ENCODE measurements at places on chromosomes 1 and 21. TPM values are rescaled to one million over a fixed set of nuclear protein-coding genes. Genes with fewer than 3 reads are reported as not detected.

Gene NEK2
- polyA plus RNA-seq, result 1.5 TPM

Gene TESK2
- 3.7 TPM for polyA plus RNA-seq

- H3K4me1 ChIP-seq, result no peaks in the 10 kb centered on the region
- no peak overlapping the region for H3K4me3 ChIP-seq
- no peak for DNase-seq
- H3K27ac ChIP-seq, result no peak overlapping the region
Measured at GRCh38 chr1:235820061-235820460, 46.6 kb downstream of the LYST start.

DNA sequence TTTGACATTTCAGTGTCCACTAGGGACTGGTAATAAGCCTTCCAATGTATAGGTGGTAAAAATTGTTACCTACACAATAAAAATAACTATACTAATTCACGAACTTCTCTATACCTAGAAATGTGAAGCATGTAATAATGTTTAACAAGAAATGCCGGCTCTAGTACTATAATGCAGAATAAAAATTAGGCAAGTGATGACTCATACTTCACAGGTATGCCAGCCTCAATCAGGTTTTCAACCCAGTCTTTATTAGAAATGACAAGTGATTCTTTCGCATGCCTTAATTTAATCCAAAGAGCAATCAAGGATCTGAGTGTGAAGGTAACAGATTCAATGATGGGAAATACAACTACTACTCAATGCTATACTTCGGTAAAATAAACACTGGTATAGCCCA is 134.9 kb downstream of the RERE start:
- H3K4me1 ChIP-seq, result peaks cover 26% of the 10 kb centered on the region
- DNase-seq, result no peak
- H3K27me3 ChIP-seq, result no peaks in the 10 kb centered on the region
- H3K36me3 ChIP-seq, result no peaks in the 10 kb centered on the region
- H3K27ac ChIP-seq, result no peak overlapping the region

Gene OR6K3
- not detected for polyA plus RNA-seq

DNA sequence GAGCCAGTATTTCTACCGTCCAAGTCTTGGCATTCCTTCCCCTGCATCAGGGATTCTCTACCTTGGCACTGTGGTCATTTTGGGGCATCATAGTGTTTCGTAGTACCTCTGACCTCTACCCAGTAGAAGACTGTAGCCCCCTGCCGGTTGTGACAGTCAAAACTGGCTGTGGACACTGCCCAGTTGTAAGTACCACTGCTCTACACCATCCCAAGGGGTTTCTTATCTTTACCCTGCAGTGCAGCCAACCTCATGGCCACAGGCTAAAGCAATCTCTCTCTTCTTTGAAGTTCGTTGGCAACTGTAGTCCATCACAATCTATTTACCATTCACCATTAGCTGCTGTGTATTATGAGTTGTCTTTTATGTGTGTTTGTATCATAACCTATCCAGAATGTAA is 29.3 kb upstream of the ERO1B start:
- peaks cover 4% of the 10 kb centered on the region for H3K27me3 ChIP-seq
- no peaks in the 10 kb centered on the region for H3K4me1 ChIP-seq
- no peak overlapping the region for H3K27ac ChIP-seq
- DNase-seq, result no peak
- no peak overlapping the region for H3K4me3 ChIP-seq

Gene CD244
- polyA plus RNA-seq, result 0.63 TPM

DNA sequence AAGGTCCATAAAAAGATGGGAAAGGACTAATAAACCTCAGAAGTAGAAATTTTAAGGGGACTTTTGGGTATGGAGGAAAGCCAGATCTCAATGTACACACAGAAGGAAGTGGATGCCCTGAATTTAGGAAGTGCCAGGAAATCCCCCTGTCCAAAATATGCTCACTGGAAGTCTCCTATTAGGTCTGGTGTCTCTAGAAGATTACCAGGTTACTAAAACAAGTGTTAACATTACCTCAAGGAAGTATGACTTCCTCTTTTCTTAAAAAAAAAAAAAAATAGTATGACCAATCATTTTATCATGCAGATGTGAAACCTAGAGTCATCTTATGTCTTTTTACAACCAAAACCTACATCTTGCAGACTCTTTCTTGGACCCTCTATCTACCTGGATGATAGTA is 30.7 kb downstream of the CD58 start:
- H3K27ac ChIP-seq, result peak overlapping the region; percentile 62
- DNase-seq, result peak; percentile 45
- H3K36me3 ChIP-seq, result peaks cover 37% of the 10 kb centered on the region
- no peaks in the 10 kb centered on the region for H3K27me3 ChIP-seq
- peaks cover 46% of the 10 kb centered on the region for H3K4me1 ChIP-seq

DNA sequence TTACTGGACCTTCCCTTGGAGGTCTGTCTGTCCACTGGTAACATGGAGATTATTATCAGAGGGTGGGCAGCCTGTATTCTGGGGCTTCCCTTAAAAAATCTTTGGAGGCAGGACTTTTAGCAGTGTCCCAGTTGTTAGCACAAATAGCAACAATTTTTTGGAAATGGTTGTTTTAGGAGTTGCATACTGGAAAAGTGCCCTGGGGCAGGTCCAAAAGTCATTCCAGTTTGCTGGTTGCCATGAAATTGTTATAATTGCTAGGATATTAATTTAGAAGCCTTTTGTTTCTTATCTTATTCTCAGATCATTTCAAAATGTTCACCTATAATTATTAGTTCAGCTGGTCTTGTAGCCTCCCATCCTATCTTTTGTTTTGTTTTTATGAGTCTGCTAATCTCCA is 71.0 kb downstream of the PTGS2 start:
- no peak overlapping the region for H3K27ac ChIP-seq
- no peak overlapping the region for H3K4me3 ChIP-seq
- no peaks in the 10 kb centered on the region for H3K4me1 ChIP-seq
- no peaks in the 10 kb centered on the region for H3K36me3 ChIP-seq
- no peak for DNase-seq

Gene PTAFR
- polyA plus RNA-seq, result 0.50 TPM

GRCh38 chr1:62784509-62785365 is 805 bp downstream of the ATG4C start:
- H3K27me3 ChIP-seq, result peaks cover 8% of the 10 kb centered on the region
- DNase-seq, result peak; percentile 12
- peak overlapping the region; percentile 90 for H3K27ac ChIP-seq
- H3K36me3 ChIP-seq, result no peaks in the 10 kb centered on the region
- H3K4me1 ChIP-seq, result peaks cover 14% of the 10 kb centered on the region

Gene GCSAML
- polyA plus RNA-seq, result not detected

Gene GPR153
- not detected for polyA plus RNA-seq

DNA sequence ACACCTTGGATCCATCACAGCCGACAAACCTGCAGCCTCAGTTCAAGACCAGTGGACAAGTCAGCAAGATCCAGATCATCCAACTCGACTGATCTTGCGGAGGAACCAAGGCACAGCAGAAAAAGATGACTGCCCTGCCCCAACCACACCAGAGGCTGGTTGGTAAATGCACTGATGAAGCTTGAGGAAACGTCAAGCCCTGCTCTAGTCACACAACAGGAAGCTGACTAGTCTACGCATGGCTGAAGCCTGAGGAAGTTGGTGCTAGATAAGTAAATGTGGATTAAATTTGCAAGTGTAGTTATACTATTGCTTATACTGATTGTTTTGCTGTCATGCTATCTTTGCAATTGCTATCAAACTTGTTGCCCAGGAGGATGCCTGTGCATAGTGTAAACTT is 89.0 kb downstream of the LIPI start:
- no peak overlapping the region for H3K27ac ChIP-seq
- DNase-seq, result no peak
- H3K4me3 ChIP-seq, result no peak overlapping the region
- H3K4me1 ChIP-seq, result peaks cover 8% of the 10 kb centered on the region

GRCh38 chr1:78427506-78427905 is 63.3 kb upstream of the PTGFR start:
- H3K4me1 ChIP-seq, result no peaks in the 10 kb centered on the region
- H3K27ac ChIP-seq, result no peak overlapping the region
- H3K4me3 ChIP-seq, result no peak overlapping the region
- H3K36me3 ChIP-seq, result no peaks in the 10 kb centered on the region

- DNase-seq, result peak; percentile 57
- H3K4me3 ChIP-seq, result no peak overlapping the region
- H3K4me1 ChIP-seq, result no peaks in the 10 kb centered on the region
- peaks cover 5% of the 10 kb centered on the region for H3K27me3 ChIP-seq
- no peaks in the 10 kb centered on the region for H3K36me3 ChIP-seq
Measured at GRCh38 chr1:157369808-157370521, 182.3 kb downstream of the FCRL5 start.

DNA sequence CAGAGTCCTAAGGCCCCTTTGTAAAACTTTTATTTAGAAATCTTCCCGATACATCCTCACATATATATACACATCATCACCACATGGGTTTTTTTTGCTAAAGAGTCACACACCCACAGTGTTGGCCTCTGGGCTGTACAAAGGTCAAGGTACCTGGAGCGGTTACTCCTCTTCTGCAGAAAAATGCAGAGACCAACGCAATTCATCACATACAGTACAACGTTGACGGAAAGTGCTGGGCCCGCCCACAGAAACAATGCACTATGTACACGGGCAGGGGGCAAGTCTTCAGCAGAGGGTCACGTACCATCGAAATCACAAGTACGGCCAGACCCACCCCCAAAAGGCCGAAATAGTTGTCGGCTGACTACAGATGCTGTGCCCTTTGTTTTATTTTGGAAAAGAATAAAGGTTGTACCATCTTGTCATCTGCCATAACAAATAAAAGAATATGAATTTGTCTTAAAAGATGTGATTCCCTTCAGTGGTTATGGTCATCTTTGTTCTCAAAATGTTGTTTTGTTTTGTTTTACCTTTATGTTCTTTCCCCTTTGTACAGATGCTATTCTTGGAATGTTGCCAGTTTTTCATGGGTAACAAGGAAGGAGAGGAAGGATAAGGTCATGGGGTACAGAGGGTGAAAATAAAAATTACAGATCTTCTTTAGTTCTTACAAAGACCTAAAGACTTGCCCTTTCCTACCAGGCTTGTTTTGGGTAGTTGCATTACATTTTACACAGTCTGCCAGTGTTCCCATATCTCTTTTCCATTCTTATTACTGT is 15.6 kb downstream of the TAL1 start:
- H3K36me3 ChIP-seq, result no peaks in the 10 kb centered on the region
- no peak for DNase-seq
- no peak overlapping the region for H3K27ac ChIP-seq
- no peaks in the 10 kb centered on the region for H3K27me3 ChIP-seq
- no peaks in the 10 kb centered on the region for H3K4me1 ChIP-seq
- H3K4me3 ChIP-seq, result no peak overlapping the region

- peaks cover 11% of the 10 kb centered on the region for H3K4me1 ChIP-seq
- no peak overlapping the region for H3K27ac ChIP-seq
- H3K36me3 ChIP-seq, result no peaks in the 10 kb centered on the region
- no peak for DNase-seq
- no peak overlapping the region for H3K4me3 ChIP-seq
Measured at GRCh38 chr1:220734571-220735326, 13.4 kb upstream of the MTARC2 start.

DNA sequence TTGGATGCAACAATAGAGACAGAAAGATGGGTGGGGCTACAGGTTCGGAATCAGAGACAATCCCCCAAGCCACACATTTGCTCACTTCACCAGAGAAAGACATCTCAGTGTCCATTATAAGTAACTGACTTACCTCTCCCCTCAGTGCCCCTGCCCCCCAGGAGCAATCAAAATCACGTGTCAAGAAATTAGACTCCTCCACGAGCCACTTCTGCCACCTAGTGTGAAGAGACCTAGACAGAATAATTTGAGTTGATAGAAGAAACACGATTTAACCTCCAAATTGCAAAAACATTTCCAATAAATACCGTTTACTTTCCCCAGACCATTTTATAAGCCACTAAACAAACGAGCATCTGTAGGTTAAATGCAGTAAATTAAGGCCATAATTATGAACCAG is 123.2 kb downstream of the SLC30A10 start:
- no peak overlapping the region for H3K27ac ChIP-seq
- H3K27me3 ChIP-seq, result no peaks in the 10 kb centered on the region
- H3K4me3 ChIP-seq, result no peak overlapping the region
- H3K4me1 ChIP-seq, result no peaks in the 10 kb centered on the region

GRCh38 chr1:247358920-247359319 is 27.3 kb upstream of the ZNF496 start:
- H3K27me3 ChIP-seq, result peaks cover 2% of the 10 kb centered on the region
- H3K36me3 ChIP-seq, result no peaks in the 10 kb centered on the region
- no peak overlapping the region for H3K4me3 ChIP-seq

GRCh38 chr1:191350938-191351337 is 807.3 kb upstream of the RGS18 start:
- no peak overlapping the region for H3K4me3 ChIP-seq
- H3K36me3 ChIP-seq, result no peaks in the 10 kb centered on the region
- H3K27ac ChIP-seq, result no peak overlapping the region
- H3K4me1 ChIP-seq, result no peaks in the 10 kb centered on the region

Gene DNM3
- polyA plus RNA-seq, result 1.6 TPM

GRCh38 chr1:76074321-76075187 is at the start of gene ST6GALNAC3:
Gene ST6GALNAC3, plus strand, starts transcription at chr1:76074746.
- H3K4me3 ChIP-seq, result peak within 1 kb of the TSS; percentile 62
- peaks cover 2% of the 10 kb centered on the region for H3K27me3 ChIP-seq
- H3K36me3 ChIP-seq, result no peaks in the 10 kb centered on the region
- H3K4me1 ChIP-seq, result peaks cover 6% of the 10 kb centered on the region

- peaks cover 7% of the 10 kb centered on the region for H3K27me3 ChIP-seq
- DNase-seq, result no peak
- no peaks in the 10 kb centered on the region for H3K36me3 ChIP-seq
- no peaks in the 10 kb centered on the region for H3K4me1 ChIP-seq
Measured at GRCh38 chr1:93988634-93989350, 79.6 kb upstream of the GCLM start.

DNA sequence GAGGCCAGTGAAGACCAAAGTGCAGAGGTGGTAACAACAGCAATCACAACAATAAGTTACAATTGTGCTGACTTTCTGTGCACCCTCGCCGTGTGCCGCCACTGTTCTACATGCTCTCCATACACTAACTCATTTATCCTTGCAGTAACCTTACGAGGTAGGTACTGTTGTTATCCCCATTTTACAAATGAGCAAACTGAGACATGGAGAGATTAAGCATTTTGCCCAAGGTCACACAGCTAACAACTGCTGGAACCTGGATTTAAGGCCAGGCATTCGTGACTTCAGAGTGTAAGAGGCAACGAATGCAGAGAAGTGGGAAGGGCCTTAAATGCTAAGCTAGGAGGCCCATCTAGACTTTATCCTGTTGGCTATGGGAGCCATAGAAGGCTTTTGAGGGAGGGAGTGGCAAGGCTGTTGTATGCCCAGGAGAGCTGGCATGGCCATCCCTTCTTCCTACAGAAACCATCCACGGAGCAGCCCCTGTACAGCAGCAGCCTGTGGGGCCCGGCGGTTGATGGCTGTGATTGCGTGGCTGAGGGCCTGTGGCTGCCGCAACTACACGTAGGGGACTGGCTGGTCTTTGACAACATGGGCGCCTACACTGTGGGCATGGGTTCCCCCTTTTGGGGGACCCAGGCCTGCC is 36.6 kb downstream of the AZIN2 start:
- no peak overlapping the region for H3K27ac ChIP-seq
- no peak overlapping the region for H3K4me3 ChIP-seq
- peaks cover 2% of the 10 kb centered on the region for H3K27me3 ChIP-seq
- no peaks in the 10 kb centered on the region for H3K4me1 ChIP-seq

GRCh38 chr1:214328770-214329469 is 48.0 kb downstream of the SMYD2 start:
- peak; percentile 79 for DNase-seq
- no peak overlapping the region for H3K27ac ChIP-seq
- no peaks in the 10 kb centered on the region for H3K27me3 ChIP-seq
- no peaks in the 10 kb centered on the region for H3K4me1 ChIP-seq
- no peak overlapping the region for H3K4me3 ChIP-seq

- no peak overlapping the region for H3K27ac ChIP-seq
- H3K27me3 ChIP-seq, result peaks cover 5% of the 10 kb centered on the region
- no peak for DNase-seq
- no peak overlapping the region for H3K4me3 ChIP-seq
- no peaks in the 10 kb centered on the region for H3K4me1 ChIP-seq
Measured at GRCh38 chr1:84246213-84246612, 55.3 kb upstream of the SAMD13 start.

GRCh38 chr1:34786521-34787325 is 5.7 kb downstream of the GJB3 start:
- H3K4me3 ChIP-seq, result no peak overlapping the region
- no peaks in the 10 kb centered on the region for H3K36me3 ChIP-seq

Gene IVL
- polyA plus RNA-seq, result not detected
